ENCODE measurements at places on chromosomes 13 and 19. TPM values are rescaled to one million over a fixed set of nuclear protein-coding genes. Genes with fewer than 3 reads are reported as not detected.

Gene ATP4B
- 0.13 TPM for total RNA-seq

Gene ZNF526
- 8.7 TPM for total RNA-seq

Gene ZNF426
- total RNA-seq: 8.3 TPM

Gene PLVAP
- not detected for total RNA-seq

Gene GNG8
- total RNA-seq: not detected

Gene GPR4
- 0.10 TPM for total RNA-seq

Gene CYP2F1
- not detected for total RNA-seq

Gene KIR2DL3
- not detected for total RNA-seq

Gene SIGLECL1
- total RNA-seq: not detected

Gene ARHGAP45
- 1.4 TPM for total RNA-seq

Gene CEACAM19
- not detected for total RNA-seq

Gene FAM216B
- total RNA-seq: not detected

Gene ELSPBP1
- not detected for total RNA-seq

Gene KLK4
- not detected for total RNA-seq

Gene SYCN
- not detected for total RNA-seq

Gene ZNF433
- total RNA-seq: 0.37 TPM

Measured in HT1080 (cell line).